ENCODE measurements at places on chromosomes 1 and 21.

GRCh38 chr1:184533915-184534314 is 147.1 kb downstream of the C1orf21 start:
- no peak for DNase-seq

DNA sequence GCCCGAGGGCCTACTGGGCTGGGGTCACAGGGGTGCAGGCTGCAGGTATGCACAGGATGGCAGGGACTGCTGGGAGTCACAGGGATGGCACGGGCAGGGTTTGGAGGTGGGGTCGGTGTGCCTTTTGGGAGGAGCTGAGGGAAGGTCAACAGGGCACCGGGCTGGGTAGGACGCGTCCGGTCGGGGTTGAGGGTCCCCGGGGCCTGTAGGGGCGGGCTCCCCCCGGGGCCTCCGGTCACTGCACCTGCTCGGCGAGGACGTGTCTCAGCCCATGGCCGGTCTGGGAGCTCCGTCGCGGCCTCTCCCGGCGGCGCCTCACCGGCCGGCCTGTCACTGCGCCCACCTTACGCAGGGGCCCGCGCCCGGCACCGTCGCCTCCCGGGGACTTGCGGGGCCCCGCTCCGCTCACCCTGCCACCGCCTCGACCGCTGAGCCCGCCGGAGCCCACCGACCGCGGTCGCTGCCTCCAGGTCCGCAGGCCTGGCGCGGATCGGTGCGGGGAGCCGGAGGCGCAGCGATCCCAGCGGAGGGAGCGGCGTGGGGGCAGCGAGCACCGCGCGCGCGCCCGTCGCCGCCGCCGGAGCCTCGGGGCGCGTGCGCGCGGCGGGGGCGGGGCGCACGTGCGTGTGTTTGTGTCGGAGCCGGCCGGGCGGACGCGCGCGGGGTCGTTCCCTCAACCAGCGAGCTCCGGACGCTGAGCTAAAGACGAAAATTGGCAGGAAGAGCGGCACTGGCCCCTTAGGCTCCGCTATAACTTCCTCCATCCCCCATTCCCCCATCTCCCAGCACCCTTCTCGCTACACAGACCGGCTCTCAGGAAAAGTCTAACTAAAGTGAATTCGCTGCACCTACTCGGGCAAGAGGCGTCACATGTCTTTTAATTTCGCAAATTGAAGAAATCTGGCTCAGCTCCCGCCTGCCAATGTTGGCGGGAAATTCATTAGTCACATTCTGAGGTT is at the start of gene AMIGO1:
TSS of gene AMIGO1 (minus strand) at position 552 of the 959 bp plus-strand sequence. CDS start 815 bp downstream, outside the sequence.
- DNase-seq: peak; percentile 54

GRCh38 chr1:29851691-29852090 is 615.4 kb downstream of the PTPRU start:
- no peak for DNase-seq

DNA sequence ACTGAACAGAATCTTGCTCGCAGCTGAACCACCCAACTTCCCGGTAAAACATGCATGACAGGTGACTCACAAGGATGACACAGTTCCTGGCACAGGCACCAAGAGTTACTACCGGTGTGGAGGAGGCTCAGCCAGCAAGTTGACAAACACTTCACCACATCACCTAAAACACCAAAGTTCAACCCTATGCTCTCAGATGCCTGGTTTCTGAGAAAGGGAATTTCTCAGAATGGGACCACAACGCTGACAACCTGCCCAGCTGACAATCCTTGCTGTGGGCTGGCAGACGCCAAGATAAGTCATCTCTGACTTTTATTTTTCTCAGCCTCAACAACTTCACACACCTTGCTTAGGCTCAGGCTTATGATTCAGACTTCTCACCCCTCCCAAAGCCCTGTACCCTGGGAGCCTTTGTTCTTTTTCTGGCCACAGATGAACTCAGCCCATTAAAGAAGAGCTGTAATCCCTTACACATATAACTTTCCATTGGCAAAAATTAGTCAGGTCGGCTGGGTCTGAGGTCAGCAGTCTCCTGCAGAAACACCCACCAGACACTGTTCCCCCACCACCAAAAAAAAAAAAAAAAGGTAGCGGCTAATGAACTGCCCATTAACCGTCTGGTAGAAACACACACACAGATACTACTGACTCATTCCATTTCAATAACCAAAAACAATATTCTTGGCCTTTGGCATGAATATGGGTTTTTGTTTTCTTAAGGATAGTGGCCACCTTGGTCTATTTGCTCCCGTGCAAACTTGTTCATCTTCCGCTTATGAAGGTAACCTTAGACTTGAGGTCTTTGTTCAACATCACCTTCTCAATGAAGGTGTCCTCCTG is 10.8 kb upstream of the TIAM1 start:
- peak; percentile 70 for DNase-seq

GRCh38 chr1:234862944-234863515 is 253.1 kb upstream of the IRF2BP2 start:
- no peak for DNase-seq

DNA sequence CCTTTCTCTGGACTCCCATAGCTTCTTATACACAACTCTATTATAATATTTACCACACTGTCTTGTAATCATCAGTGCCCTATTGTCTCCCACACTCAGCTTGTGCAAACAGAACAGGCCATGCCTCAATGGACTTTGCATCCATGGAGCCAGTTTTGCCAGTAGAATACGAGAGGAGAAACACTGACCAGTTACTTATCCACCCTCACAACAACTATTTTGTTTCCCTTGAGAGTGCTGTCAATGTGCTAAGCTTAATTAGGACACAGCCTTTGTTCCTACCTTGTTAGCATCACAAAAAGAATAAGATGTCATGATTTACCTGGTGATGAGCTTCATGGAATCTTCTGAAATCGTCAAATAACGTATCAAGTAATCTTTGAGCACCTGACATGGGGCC is 18.1 kb upstream of the LRRC52 start:
- DNase-seq: no peak

- DNase-seq: no peak
Measured at GRCh38 chr1:88009916-88010315, 674.2 kb upstream of the PKN2 start.

GRCh38 chr1:22778862-22779520 is 68.4 kb downstream of the EPHB2 start:
- no peak for DNase-seq

GRCh38 chr1:33219886-33220661 is 36.2 kb upstream of the ZNF362 start:
- no peak for DNase-seq

- no peak for DNase-seq
Measured at GRCh38 chr1:199084293-199084692, 445.5 kb downstream of the PTPRC start.

- DNase-seq: no peak
Measured at GRCh38 chr1:92791487-92792066, 6.7 kb upstream of the EVI5 start.

- DNase-seq: no peak
Measured at GRCh38 chr1:161885003-161885402, 118.9 kb downstream of the ATF6 start.

GRCh38 chr1:95369985-95370690 is 136.1 kb downstream of the RWDD3 start:
- DNase-seq: no peak

DNA sequence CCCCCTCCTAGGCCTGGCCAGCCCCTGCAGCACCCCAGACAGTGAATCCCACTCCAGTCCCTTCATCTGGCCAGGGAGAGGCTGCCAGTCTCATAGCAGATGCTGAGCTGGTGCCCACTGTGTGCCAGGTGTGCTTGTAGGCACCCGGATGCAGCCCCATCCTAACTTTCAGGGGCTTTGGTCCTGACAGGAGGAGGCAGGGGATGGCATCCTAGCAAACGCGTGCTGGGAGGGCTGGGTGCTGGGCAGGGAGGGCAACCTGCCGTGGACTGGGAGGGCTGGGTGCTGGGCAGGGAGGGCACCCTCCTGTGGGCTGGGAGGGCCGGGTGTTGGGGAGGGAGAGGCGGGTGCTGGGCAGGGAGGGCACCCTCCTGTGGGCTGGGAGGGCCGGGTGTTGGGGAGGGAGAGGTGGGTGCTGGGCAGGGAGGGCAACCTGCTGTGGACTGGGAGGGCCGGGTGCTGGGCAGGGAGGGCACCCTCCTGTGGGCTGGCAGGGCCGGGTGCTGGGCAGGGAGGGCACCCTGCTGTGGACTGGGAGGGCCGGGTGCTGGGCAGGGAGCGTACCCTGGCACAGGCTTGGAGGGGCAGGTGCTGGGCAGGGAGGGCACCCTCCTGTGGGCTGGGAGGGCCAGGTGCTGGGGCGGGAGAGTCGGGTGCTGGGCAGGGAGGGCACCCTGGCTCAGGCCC is 35.3 kb downstream of the SLC19A1 start:
- DNase-seq: no peak

DNA sequence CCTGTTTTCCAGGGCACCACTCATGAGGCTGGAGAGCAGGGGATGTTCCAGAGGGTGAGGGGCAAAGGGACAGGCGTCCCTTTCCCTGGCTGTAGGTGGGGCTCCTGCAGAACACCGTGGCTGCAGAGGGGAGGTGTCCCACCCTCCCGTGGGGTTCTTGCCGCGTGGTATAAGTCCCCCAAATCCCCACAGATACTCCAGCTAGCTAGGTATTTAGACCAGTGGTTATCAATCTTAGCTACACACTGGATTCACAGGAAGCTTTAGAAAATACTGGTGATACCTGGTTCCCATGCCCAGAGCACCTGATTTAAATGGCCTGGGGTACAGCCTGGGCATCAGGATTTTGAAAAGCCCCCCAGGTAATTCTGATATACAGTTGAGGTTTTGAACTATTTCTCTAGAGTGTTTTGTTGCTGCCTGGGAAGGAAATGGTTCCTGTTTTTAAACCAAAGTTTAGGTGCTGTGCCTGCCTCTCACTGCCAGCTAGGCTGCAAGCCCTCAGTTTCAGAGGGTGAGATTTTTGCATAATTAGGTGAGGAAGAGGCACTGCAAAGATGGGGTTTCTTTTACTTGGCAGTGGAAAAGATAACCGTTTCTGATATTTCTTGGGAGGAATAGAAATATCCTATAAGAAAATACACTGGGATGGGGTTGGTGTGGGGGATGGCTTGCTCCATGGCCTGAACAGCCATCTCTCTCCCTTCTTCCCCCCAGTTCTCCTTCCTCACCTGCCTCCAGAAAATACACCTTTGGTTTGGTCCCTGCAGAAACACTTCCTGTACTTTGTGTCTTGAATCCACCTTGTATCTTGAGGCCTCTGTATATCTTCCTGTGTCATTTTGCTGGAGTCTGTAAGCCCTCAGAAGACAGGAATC is 51.7 kb downstream of the RASSF5 start:
- no peak for DNase-seq

DNA sequence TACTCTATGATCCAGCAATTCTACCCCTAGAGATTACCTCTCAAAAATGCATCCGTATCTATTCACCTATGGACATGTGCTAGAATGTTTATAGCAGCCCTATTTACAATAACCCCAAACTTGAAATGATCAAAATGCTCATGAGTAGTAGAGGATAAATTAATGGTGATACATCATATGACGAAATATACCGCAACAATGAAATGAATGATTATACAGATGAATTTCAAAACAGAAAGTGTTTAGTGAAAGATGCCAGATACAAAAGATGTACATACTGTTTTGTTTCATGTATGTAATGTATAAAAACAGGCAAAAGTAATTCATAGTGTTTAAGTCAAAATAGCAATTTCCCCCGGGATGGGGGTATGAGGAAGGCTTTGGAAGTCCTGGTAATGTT is 91.0 kb upstream of the CD55 start:
- DNase-seq: no peak

GRCh38 chr1:180560868-180561600 is 2.3 kb downstream of the OVAAL start:
- DNase-seq: no peak

DNA sequence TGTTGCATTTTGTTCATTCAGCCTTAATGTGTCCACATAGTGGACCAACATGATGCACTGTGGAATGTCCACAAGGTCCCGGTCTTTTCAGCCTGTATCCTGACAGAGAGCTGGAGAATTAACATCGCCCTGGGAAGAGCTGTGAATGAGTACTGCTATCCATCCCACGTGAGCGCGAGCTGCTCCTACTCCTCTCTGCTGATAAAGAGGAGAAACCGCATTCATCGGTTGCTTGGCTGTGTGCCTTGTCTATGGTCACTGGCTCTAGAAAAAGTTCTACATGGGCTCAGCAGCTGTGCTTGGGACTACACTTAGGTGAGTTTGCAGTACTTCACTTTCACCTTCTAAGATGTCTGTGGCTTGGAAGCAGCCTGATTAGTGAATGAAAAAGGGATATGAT is 31.1 kb upstream of the IGSF5 start:
- DNase-seq: no peak

- no peak for DNase-seq
Measured at GRCh38 chr21:36044056-36044455, 16.3 kb downstream of the SETD4 start.

GRCh38 chr1:11797525-11798216 is 8.1 kb downstream of the MTHFR start:
- DNase-seq: no peak

GRCh38 chr1:11735854-11736745 is at the start of gene AGTRAP:
AGTRAP (plus strand) TSS chr1:11736136; CDS start chr1:11736209, 73 bp downstream.
- peak; percentile 90 for DNase-seq

DNA sequence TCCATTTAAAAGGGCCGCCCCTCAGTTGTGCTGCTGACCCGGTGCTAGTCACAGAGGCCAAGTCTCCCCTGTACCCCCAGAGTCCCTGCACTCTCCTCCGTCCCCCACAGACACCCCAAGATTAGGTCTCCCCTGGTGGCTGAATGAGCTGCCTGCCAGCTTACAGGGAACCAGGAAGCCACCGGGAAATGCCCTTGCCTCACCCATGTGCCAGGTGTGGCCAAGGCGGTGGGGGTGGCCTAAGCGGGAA is 32.7 kb downstream of the HSPG2 start:
- DNase-seq: no peak

GRCh38 chr1:17558541-17558940 is 19.0 kb downstream of the ARHGEF10L start:
- no peak for DNase-seq

- DNase-seq: no peak
Measured at GRCh38 chr1:6419804-6420453, at the start of gene HES2. HES2 (minus strand) TSS chr1:6419919; CDS start chr1:6419820, 99 bp downstream.

DNA sequence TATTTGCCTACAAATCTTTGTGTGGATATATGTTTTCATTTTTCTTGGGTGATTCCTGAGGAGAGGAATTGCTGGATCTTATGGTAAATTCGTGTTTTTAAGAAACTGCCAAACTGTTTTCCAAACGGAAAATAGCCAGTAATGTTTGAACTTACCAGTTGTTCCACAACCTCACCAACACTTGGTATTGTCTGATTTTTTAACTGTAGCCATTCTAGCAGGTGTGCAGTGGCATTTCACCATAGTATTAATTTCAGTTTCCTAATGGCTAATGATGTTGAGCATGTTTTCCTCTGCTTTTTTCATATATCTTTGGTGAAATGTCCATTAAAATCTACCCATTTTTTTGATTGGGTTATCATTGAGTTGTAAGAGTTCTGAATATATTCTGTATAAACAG is 56.6 kb downstream of the RPS6KC1 start:
- DNase-seq: no peak

GRCh38 chr1:113875714-113876113 is 4.2 kb upstream of the PTPN22 start:
- DNase-seq: no peak

GRCh38 chr1:209838537-209838936 is 10.8 kb downstream of the UTP25 start:
- DNase-seq: no peak
